ENCODE measurements at places on chromosomes 6 and 20. TPM values are rescaled to one million over a fixed set of nuclear protein-coding genes. Genes with fewer than 3 reads are reported as not detected.

- no peak overlapping the region for H3K27ac ChIP-seq
- no peak for DNase-seq
- no peak overlapping the region for H3K4me3 ChIP-seq
- no peaks in the 10 kb centered on the region for H3K36me3 ChIP-seq
Measured at GRCh38 chr6:127207591-127208120, 59.0 kb upstream of the RNF146 start.

DNA sequence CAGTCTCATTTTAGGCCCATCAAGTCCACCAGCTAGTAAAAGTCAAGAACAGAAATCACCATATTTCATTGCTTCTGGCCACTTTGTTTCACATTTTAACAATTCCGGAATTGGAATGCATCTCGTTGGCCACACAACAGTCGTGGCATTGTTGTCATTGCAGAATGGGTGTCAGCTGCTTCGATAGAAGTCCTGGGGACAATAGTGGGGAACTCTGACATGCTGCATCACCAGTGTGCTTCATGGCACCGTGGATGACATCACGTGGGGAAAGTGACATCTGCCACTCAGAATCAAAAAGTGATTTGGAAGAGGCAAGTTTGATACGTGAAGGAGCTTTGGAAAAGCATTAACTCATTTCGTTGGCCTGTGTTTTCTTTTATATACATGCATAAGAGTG lies 43.8 kb upstream of the XRN2 start:
- DNase-seq, result no peak
- no peaks in the 10 kb centered on the region for H3K27me3 ChIP-seq
- H3K4me1 ChIP-seq, result no peaks in the 10 kb centered on the region
- H3K27ac ChIP-seq, result no peak overlapping the region

GRCh38 chr6:46990031-46990644 lies 52.0 kb downstream of the ADGRF1 start:
- DNase-seq, result no peak
- H3K27me3 ChIP-seq, result no peaks in the 10 kb centered on the region
- H3K4me1 ChIP-seq, result peaks cover 10% of the 10 kb centered on the region
- peak overlapping the region; percentile 16 for H3K4me3 ChIP-seq
- H3K36me3 ChIP-seq, result no peaks in the 10 kb centered on the region

The PXDC1 gene
- 488 TPM for total RNA-seq

GRCh38 chr6:28296520-28297060 lies 15.2 kb downstream of the PGBD1 start:
- DNase-seq, result no peak
- no peak overlapping the region for H3K4me3 ChIP-seq
- no peaks in the 10 kb centered on the region for H3K27me3 ChIP-seq
- H3K4me1 ChIP-seq, result no peaks in the 10 kb centered on the region

GRCh38 chr20:13265941-13266340 lies 44.9 kb downstream of the ISM1 start:
- H3K27me3 ChIP-seq, result no peaks in the 10 kb centered on the region
- no peaks in the 10 kb centered on the region for H3K4me1 ChIP-seq
- DNase-seq, result no peak

DNA sequence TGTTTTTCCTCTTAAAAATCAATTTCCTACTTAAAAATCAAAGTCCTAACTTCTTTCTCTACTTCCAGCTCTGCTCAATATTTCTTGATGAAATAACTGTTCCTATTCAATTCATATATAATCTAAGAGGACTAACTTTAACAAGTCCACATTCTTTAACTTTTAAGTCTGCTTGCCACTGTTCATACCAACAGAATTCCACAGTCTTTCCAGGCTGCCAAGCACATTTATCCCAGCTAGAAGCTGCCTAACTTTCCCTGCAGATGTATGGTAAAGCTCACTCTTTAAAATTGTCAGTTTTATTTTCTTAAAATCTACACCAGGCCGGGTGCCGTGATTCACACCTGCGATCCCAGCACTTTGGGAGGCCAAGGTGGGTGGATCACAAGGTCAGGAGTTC lies 11.5 kb downstream of the CALHM6 start:
- no peaks in the 10 kb centered on the region for H3K27me3 ChIP-seq
- H3K4me1 ChIP-seq, result no peaks in the 10 kb centered on the region
- DNase-seq, result no peak
- H3K27ac ChIP-seq, result no peak overlapping the region

DNA sequence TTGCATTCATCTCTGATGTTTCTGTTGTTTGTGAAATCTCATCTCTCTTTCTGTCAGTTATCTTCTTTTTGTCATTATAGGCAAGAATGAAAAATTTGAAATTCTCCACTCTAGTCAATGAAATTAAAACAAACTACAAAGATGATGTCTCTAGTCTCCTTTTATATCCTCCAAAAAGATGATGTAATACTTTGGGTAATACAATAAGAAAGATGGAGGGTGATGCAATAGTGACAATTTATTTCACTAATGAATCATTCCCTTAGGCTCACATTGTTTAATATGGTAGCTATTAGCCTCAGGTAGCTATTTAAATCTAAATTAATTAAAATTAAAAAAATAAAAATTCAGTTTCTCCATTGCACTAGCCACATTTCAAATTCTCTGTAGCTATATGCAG lies 145.4 kb downstream of the UST start:
- no peaks in the 10 kb centered on the region for H3K36me3 ChIP-seq
- no peak for DNase-seq
- H3K4me3 ChIP-seq, result no peak overlapping the region
- peaks cover 47% of the 10 kb centered on the region for H3K4me1 ChIP-seq
- no peak overlapping the region for H3K27ac ChIP-seq
- no peaks in the 10 kb centered on the region for H3K27me3 ChIP-seq

DNA sequence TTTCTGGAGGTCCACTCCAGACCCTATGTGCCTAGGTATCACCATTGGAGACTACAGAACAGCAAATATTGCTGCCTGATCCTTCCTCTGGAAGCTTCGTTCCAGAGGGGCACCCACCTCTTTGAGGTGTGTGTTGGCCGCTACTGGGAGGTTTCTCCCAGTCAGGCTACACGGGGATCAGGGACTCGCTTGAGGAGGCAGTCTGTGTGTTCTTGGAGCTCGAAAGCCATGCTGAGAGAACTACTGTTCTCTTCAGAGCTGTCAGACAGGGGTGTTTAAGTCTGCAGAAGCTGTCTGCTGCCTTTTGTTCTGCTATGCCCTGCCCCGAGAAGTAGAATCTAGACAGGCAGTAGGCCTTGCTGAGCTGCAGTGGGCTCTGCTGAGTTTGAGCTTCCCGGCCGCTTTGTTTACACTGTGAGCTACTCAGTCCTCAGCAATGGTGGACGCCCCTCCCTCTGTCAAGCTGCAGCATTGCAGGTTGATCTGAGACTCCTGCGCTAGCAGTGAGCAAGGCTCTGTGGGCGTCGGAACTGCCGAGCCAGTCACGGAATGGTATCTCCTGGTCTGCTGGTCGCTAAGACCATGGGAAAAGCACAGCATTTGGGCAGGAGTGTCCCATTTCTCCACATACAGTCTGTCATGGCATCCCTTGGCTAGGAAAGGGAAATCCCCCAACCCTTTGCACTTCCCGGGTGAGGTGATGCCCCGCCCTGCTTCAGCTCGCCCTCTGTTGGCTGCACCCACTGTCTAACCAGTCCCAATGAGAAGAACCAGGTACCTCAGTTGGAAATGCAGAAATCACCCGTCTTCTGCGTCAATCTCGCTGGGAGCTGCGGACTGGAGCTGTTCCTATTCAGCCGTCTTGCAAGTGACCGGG lies 32.5 kb upstream of the ASCC3 start:
- no peaks in the 10 kb centered on the region for H3K36me3 ChIP-seq
- H3K4me3 ChIP-seq, result no peak overlapping the region
- no peak overlapping the region for H3K27ac ChIP-seq
- no peak for DNase-seq
- no peaks in the 10 kb centered on the region for H3K27me3 ChIP-seq
- H3K4me1 ChIP-seq, result no peaks in the 10 kb centered on the region

DNA sequence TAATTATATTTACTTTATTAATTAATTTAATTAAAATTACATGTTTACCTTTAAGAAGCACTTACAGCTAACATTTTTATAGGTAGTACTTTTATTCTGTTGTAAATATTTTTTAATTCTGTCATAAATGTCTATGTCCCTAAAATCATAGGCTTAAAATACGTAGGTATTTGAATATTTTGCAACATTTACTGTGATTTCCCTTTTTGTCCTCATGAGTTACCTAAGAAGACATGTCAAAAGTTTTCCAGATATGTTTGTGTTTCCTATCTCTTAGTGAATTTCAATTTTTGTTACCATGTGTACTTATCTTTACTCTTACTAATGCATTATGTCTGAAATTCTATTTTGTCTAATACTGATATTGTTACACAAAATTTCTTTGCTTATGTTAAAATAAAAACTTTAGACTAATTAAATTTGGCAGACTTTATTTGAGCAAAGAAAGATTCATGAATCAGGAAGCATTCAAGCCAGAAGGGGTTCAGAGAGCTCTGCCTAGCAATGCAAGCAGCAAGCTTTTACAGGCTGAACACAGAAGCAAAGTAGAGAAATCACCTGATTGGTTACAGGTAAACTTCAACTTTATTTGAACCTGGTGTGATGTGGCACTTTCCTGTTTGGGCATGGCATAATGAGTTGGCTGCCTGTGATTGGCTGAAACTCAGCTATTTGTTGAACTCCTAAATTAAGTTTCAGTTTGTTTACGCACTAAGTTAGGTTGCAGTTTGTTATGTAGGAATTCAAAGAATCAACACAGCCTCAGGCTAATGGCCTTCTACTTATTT lies 123.2 kb upstream of the TMEM170B start:
- H3K36me3 ChIP-seq, result no peaks in the 10 kb centered on the region
- H3K4me1 ChIP-seq, result peaks cover 22% of the 10 kb centered on the region
- no peak for DNase-seq
- H3K27me3 ChIP-seq, result no peaks in the 10 kb centered on the region
- H3K4me3 ChIP-seq, result no peak overlapping the region
- peak overlapping the region; percentile 94 for H3K27ac ChIP-seq

The TNNC2 gene
- total RNA-seq, result not detected

GRCh38 chr6:10553871-10554270 lies 32.7 kb downstream of the GCNT2 start:
- H3K27ac ChIP-seq, result no peak overlapping the region
- no peaks in the 10 kb centered on the region for H3K36me3 ChIP-seq
- H3K27me3 ChIP-seq, result no peaks in the 10 kb centered on the region
- peaks cover 19% of the 10 kb centered on the region for H3K4me1 ChIP-seq
- no peak for DNase-seq

DNA sequence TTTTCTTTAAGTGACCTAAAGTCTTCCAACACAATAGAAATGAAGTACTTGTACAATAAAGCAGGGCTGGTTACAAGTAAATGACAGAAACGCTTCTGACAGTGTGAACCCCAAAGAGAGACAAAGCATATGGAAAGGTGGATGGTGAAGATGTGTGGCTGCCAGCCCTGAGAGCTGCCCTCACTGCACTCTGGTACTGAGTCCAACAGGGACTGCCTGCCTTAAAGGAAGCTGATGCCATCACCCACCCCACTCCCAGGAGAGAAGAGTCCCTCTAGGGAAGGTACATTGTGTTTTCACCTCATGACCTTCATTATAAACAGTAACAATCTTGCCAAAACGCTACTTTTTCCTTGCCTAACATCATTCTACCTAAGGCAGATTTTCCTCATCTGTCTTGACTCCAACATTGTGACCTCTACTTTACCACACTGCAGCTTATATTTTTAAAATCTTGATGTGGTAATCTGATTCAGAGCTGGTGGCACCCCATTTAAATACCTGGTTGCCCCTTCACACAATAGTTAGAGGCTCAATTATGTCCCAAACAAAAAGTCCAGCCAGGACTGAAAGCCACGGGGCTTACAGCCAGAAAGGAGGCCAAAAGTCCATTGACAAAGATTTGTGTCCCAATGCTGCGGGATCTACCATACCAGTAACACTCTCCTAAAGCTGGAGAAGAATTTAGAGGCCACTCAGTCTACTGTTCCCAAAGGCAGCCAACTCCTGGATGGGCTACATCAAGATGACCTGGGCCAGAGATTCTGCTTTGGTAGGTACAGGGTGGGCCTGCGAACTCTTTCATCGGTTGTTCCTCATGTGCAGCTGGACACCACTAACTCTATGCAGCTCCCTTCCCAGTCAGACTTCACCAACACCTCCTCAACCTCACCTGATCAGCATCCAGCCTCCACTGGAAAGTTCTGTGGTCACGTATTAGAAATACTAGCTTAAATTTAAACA lies 4.4 kb downstream of the APMAP start:
- no peak overlapping the region for H3K4me3 ChIP-seq
- peaks cover 8% of the 10 kb centered on the region for H3K4me1 ChIP-seq
- H3K36me3 ChIP-seq, result no peaks in the 10 kb centered on the region
- no peak for DNase-seq
- H3K27ac ChIP-seq, result no peak overlapping the region
- no peaks in the 10 kb centered on the region for H3K27me3 ChIP-seq

The OPN5 gene
- total RNA-seq, result not detected

The FAM217A gene
- total RNA-seq, result not detected

GRCh38 chr6:124978451-124979293 lies 16.4 kb downstream of the RNF217 start:
- H3K4me3 ChIP-seq, result no peak overlapping the region
- DNase-seq, result no peak
- peaks cover 15% of the 10 kb centered on the region for H3K36me3 ChIP-seq
- H3K27me3 ChIP-seq, result no peaks in the 10 kb centered on the region

The RBM24 gene
- 1.3 TPM for total RNA-seq

DNA sequence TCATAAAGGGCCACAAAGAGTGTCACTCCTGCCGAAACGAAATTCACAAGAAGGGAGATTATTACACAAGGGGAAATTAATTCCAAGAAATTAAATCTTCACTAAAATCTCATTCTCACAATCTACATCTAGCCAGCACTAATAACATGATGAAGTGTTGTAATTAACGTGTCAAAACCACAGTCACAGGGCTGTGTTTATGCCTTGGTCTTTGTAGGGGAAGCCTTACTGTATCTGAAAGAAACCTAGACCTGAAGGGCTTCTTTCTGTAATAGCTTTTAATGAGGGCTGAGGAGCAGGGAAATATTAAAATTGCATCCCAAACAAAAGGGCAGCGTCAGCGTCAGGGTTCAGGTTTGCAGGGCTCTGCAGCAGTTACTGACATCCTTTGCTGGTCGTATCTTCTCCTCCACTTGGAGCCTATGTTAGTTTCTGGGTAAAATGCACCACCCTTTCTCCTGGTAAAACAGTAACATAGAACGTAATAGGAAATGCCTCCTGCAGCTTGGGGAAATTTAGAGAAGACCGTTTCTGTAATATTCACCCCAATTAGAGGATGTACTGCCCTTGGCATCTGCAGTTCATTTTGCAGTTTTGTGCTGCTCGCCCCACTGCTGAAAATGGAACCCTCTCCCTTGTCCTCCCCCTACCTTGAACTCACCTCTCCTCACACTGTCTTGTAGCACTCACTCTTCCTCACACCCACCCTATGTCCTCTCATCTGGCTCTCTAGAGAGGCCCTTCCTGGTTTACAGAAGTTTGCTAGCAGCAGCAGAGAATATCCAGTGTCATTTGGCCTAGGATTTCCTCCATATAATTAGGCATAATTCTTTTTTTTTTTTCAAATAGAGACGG lies 109.0 kb upstream of the TRAF3IP2 start:
- peaks cover 21% of the 10 kb centered on the region for H3K4me1 ChIP-seq
- H3K36me3 ChIP-seq, result no peaks in the 10 kb centered on the region
- no peak overlapping the region for H3K4me3 ChIP-seq
- H3K27ac ChIP-seq, result no peak overlapping the region
- no peak for DNase-seq
- H3K27me3 ChIP-seq, result no peaks in the 10 kb centered on the region

Data from thoracic aorta (tissue), 2 donors.